ENCODE measurements at places on chromosomes 7 and 10.

DNA sequence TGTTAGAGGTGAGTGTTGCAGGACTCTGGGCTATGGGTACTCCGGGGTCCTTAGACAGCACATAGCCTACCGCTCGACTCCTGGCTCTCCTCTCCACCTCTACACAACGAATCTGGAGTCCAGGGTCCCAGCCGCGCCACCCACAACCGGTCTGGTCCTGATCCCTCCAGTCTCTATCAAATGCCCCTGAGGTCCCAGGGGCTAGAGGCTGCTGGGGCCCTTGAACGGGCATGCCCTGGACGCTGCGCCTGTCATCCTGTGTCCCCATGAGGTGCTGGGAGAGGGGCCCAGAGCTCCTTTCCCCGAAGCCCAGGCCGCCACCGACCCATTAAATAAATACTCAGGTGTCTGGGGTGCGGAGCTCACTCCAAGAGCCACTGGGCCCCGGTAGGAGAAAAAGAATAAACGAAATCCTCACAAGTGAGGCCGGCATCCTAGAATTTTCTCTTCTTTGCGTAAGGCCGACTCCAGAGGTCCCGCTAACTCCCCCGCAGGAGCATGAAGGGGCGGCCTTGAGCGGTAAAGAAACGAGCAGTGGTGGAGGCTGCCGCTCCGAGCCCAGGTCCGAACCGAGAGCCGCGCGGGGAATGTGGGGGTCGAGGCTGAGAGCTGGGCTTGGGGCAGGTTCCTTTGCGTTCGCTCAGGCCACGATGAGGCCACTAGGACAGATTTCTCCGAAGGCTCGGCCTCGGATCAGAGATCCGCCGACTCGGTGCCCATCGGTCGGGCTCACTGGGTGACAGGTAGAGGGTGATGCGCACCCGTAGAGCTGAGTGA is 166.7 kb downstream of the NRF1 start:
- no peak for DNase-seq

DNA sequence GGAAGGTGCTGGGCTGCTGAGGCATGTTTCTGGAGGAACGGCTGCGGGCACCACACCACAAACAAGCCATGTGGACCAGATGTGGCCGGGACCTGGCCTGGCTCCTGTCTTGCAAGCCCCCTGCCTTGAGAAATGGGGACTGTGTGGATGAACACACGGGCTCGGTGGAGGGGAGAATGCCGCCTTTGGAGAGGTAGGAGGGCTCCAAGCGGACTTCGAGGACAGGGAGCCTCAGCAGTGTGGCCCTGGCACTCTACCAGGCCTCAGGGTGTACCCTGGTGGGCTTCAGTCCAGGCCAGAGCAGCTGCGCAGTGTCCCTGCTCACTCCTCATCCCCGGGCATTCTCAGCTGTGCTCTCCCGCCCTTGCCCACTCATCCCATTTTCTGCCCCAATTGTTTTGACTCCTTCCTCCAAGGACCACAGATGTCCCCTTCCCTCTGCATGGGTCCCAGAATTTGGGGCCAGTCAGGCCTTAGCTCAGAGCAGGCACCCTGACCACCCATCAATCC is 31.5 kb downstream of the PWWP2B start:
- DNase-seq: no peak

DNA sequence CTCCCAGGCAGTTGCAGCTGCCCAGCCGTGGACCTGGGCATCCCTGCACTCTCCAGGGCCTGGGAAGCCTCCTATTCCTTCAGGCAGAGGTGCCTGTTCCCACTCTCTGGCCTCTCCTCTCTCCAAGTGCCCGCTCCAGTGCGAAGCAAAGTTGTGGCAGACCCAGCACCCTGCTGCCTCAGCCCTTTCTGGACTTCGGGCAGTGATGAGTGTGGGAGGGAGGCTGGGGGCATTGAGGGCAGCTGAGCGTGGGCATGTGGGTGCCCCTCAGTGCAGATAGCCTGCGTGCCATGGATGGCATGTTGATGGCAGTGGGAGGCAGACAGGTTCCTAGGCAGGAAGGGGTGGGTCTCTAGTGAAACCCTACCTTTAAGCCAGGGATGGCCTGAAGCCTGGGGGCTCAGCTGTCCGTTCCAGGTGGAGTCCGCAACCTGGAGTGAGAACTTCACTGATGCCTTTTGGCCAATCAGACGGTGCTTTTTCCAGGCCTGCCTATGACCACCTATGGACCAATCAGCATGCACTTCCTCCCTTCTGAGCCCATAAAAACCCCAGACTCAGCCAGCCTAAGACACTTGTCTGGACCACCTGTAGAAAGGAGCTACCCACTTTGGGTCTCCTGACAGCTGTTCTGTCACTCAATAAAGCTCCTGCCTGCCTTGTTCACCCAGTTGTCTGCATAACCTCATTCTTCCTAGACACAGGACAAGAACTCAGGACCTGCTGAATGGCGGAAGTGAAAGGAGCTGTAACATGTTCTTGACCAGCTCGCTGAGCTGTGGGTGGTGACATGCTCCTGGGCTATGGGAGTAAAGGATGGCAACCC is 26.1 kb downstream of the SVIL start:
- no peak for DNase-seq

DNA sequence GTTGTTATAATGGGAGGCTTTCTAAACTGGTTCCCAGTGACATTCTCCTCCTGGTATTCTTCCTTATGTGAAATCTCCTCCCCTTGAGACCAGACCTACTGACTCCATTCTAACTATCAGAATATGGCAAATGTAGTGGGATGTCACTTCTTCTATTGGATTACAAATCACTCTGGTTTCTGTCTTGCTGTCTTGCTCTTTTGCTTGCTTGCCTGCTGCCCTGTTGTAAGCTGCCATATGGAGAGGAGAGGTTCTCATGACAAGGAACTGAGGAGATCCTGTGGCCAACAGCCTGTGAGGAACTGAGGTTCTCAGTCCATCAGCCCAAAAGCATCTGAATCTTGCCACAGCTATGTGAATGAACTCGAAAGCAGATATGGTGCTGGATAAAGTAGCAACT is 4.7 kb upstream of the NRCAM start:
- no peak for DNase-seq

- DNase-seq: no peak
These were observed 66.4 kb upstream of the SCIN start for GRCh38 chr7:12504149-12504548.

DNA sequence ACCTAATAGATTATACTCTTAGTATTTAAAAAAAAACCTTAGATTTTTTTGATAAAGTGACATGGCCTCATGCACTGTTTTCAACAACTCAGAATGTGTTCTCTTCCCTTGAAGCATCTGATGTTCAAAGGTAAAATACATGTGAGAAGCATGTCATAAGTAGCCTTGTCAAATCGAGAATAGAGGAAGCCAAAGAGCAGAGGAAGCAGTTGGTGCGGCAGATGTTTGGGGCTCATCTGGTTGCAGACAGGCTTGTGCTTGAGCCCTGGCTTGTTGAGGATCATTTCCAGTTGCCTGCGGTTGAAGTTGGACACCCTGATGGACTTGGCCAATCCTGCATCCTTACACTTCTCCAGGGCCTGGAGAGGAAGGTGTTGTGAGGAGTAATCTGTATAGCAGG is 59.2 kb downstream of the AKR1E2 start:
- no peak for DNase-seq

Measured in fibroblast of upper back skin (primary cell).